ENCODE measurements at places on chromosomes 7 and 10.

- no peak for DNase-seq
Observed at GRCh38 chr7:121329191-121330052, 622 bp downstream of the WNT16 start.

DNA sequence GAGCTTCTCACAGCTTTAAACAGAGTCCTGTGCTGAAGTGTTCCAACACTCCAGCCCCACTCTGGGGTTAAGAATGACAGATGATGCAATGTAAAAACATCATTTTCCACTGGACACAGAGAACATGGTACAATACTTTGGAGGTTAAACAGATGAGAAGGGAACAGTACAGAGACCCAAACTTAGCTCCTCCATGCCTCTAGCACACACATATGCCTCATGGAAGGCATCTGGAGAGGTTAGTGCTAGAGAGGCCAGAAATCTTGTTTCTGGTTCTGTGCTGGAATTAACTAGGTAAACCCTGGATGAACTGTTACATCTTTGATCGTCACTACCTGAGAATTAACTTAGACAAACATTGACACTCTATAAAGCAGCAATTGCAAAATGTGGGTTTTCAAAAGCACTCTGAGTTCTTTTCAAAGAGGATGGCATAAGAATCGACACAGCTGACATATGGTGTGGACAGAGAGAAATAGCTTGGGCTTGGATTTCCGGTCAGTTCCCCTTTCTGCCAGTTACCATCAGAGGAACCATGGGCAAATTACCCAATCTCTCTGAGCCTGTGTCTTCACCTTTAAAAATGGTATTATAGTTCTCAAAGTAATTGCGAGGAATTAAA lies 81.9 kb downstream of the KCNMA1 start:
- no peak for DNase-seq

DNA sequence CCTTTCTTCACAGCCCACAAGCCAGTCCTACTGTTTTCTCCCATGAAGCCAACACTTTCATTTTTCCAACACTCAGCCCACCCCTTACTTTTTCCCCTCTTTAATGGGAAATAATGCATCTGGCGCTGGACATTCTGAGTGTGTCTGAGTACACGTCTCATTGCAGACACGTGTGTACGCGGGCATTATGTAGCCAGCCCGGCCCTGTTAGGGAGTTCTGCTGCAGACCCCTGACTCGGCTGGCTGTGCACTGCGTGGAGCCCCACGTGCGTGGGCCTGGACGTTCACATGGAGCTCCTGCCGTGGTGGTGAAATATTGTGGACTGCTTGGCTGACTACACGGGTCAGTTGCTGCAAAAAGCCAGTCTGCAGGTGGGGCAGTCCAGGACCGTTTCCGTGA lies 233.0 kb downstream of the ADARB2 start:
- no peak for DNase-seq

- DNase-seq = no peak
Observed at GRCh38 chr7:116772423-116772863, 89.9 kb upstream of the CAPZA2 start.

DNA sequence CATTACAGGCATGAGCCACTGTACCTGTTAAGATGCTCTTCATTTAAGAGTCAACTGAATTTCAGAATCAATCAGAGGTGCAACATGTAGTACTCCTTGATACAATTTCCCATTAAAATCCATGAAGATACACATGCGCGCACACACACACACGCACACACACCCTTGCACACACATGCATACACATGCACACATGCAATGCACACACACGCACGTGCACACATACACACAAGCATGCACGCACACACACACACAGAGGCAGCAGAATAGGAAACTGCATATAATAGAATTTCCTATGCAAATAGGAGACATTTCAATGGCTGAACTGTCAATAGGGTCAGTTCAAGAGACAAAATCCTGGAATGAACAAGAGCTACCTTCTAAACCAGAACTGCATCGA lies 192.6 kb downstream of the CALN1 start:
- no peak for DNase-seq

DNA sequence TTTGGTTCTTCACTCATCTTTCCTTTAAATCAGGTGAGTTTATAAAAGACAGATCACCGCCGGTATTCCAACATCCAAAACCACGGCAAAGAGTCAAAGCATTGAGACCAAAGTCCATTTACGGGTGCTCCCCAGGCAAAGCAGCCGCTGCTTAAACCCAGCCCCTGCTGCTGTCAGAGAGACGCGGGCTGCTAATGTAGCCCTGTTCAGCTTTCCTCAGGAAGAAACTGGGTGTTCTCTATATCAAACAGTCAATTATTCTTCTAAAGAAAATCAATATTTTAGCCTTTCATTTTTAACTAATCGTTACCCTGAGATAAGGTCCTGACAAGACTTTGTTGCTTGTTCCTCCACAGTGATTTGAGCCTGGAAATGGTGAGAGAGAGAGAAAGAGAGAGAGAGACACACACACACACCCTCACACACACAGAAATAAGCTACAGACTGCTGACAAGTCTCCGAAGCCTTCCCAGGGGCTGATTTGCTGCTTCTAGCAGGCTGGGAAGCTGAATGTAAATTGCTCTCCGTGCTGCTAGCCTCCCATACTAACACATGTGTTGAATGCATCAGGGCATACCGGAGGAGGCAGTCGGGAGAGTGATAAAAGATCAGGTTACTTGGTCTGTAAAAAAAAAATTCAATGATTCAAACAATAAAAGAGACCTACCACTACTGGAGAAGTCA lies 183.0 kb upstream of the ANK3 start:
- DNase-seq = no peak

GRCh38 chr10:82462910-82463551 lies 588.0 kb downstream of the NRG3 start:
- DNase-seq = no peak

DNA sequence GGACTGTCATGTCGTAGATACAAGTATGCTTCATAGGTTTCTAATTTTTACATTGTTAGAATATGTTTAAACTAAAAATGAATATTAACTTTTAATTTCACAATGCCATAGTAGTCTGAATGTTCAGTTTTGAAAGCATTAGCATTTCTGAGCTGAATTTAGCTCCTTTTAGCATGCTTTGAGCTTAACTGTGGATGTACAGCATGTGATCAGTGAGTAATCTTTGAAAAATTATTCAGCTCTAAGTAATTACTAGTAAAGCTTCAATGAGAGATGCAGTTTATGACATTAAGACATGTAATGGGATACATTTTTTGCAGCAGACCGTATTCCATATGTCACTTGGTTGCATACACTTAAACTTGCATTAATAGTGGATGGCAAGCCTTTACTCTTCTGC lies 114.1 kb upstream of the WNT16 start:
- DNase-seq = no peak

- no peak for DNase-seq
Observed at GRCh38 chr7:16839646-16840045, 34.8 kb upstream of the AGR2 start.

DNA sequence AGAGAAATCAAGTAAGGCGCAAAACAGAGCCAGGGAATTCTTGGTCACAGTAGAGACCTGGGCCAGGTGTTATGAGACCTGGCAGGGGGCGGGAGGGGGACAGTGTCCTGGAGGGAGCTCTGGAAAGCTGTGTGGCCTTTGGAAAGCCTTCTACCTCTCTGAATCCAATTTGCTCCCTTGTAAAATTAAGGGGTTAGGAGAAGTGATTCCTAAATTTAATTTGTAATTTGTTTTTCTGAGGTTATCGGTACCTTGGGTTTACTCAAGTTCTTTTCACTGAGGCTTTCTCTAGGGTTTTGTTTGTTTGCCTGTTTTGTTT lies 920.8 kb downstream of the TYW1 start:
- no peak for DNase-seq

- no peak for DNase-seq
Observed at GRCh38 chr10:3986493-3987142, 201.6 kb upstream of the KLF6 start.

DNA sequence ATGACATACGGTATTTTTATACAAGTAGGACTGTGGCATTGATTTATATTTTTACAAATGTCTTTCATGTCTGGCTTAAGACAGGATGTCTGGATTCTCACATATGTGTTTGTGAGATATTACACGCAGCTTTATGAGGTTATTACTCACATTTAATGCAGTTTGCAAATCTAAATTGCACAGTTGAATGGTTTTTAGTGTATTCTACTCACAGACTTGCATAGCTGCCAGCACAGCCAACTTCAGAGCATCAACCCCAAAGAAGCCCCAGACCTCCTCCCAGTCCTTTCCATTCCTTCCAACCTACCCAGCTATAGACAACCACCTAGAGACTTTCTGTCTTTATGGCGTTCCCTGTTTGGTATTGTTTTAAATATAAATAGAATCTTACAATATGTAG lies 193.8 kb upstream of the SHH start:
- DNase-seq = no peak

DNA sequence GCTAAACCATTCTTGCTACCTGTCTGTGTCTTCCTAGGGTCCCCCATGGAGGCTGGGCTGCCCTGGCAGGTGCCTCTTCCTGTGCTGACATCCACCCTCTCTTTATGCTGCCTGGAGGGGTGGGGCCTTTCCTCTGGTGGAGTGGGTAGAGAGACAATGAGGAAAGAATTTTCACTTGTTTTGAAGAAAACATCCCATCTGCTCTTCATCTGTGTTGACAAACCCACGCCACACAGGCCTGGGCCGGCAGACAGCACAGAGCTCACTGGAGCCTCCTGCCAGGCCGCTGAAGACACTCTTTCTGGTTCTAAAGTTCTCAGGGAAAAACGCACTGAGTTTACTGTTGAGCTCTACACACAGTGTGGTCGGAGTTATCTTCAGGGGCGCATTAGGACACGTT lies 328.2 kb downstream of the GLRX3 start:
- no peak for DNase-seq

DNA sequence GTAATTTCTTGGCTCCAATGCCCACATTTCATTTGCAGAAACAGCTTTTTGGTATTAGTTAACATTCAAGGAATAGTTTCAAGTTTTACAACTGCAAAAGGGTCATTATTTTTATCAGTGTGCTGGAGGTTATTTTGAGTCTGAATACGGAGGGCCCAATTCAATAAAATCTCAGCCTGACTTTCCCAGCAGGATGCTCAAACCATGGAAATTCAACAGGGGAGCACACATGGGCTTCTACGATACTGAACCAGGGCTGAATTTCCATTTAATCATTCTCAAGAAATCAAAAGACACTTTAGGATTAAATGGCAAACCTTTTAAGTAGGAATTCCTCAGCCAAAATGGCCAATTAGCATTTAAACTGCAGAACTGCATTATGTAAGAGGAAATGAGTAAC lies 700.9 kb upstream of the ANKRD30A start:
- DNase-seq = no peak

GRCh38 chr7:101843293-101844271 lies 26.2 kb downstream of the CUX1 start:
- no peak for DNase-seq

GRCh38 chr10:13102002-13102794 lies 2.2 kb downstream of the OPTN start:
- no peak for DNase-seq

DNA sequence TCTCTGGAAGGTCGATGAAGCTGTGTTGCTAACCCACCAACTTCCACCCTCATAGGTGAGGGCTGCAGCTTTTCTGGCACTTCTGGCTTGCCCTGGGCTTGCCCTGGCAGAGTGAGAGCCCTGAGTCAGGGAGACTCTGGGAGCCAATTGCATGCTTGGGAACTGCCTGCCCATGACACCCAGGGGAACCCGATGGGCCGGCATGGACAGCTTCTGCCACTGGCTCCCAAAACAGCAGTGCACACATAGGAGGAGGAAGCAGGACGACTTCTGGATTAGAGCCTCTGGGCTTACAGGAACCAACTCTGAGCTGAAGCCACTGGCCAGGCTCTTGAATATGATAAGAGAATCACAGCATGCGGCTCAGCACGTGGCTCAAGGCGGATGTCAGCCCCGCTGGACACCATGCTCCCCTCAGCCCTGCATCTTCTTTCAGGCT lies 135.2 kb upstream of the UNC5B start:
- DNase-seq = no peak

DNA sequence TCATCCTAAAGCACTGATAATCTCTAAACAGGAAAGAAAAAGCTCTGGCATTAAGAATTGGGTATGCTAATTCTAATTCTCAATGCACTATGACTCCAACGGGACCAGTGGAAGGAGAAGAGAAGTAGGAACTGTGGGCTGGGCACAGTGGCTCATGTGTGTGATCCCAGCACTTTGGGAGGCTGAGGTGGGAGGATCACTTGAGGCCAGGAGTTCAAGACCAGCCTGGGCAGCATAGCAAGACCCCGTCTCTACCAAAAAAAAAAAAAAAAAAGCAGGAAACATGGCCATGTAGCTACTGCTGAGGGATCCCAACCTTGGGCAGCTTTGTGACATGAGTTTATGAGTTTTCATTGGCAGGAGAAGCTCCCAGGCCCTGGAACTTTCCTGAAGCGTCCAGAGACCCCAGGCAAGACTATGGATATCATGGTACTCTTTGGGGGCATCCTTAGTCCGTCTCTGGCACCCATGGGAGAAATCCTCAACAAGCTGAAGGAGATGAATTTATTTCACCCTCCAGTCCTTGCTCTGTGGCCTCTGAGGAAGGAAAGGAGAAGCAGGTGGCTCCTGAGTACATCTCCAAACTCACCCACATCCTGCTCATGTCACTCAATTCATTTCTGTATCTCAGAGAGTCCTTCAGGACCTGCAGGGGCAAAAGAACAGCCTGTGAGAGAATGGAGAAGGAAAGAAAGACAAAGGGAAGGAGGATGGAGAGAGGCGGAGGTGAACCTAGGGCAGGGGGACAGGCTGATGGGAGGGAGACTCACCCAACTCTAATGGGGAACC lies 99.5 kb downstream of the SPDYE5 start:
- DNase-seq = no peak

- no peak for DNase-seq
Observed at GRCh38 chr7:83502636-83503035, 146.3 kb downstream of the SEMA3E start.

DNA sequence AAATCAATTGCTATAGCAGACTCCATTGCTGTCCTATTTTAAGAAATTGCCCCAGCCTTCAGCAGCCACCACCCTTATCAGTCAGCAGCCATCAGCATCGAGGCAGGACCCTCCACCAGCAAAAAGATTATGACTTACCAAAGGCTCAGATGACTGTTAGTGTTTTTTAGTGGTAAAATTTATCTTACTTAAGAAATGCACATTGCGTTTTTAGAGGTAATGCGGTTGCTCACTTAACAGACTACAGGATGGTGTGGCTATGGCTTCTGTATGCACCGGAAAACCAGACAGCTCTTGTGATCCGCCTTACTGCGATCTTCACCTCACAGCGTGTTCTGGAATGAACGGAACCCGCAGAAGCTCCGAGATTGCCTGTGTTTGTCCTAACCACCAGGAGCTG lies 58.1 kb downstream of the WDR37 start:
- DNase-seq = no peak
